ENCODE measurements at places on chromosomes 1 and 21. TPM values are rescaled to one million over a fixed set of nuclear protein-coding genes. Genes with fewer than 3 reads are reported as not detected.

- no peaks in the 10 kb centered on the region for H3K36me3 ChIP-seq
- no peak for DNase-seq
- H3K27ac ChIP-seq: no peak overlapping the region
- H3K4me1 ChIP-seq: no peaks in the 10 kb centered on the region
- peaks cover 88% of the 10 kb centered on the region for H3K27me3 ChIP-seq
These were observed 2.6 kb downstream of the KCNA3 start for GRCh38 chr1:110672001-110672752.

GRCh38 chr1:47797575-47797974 is 199.6 kb downstream of the TRABD2B start:
- no peak overlapping the region for H3K27ac ChIP-seq
- no peak overlapping the region for H3K4me3 ChIP-seq

- no peak overlapping the region for H3K4me3 ChIP-seq
- H3K36me3 ChIP-seq: no peaks in the 10 kb centered on the region
- no peaks in the 10 kb centered on the region for H3K27me3 ChIP-seq
- no peak overlapping the region for H3K27ac ChIP-seq
These were observed 373.4 kb downstream of the LMX1A start for GRCh38 chr1:164983023-164983650.

GRCh38 chr1:201127755-201128455 is 921 bp upstream of the ASCL5 start:
- H3K27me3 ChIP-seq: peaks cover 9% of the 10 kb centered on the region
- no peak overlapping the region for H3K4me3 ChIP-seq
- no peak for DNase-seq
- no peaks in the 10 kb centered on the region for H3K36me3 ChIP-seq
- H3K27ac ChIP-seq: no peak overlapping the region
- no peaks in the 10 kb centered on the region for H3K4me1 ChIP-seq

DNA sequence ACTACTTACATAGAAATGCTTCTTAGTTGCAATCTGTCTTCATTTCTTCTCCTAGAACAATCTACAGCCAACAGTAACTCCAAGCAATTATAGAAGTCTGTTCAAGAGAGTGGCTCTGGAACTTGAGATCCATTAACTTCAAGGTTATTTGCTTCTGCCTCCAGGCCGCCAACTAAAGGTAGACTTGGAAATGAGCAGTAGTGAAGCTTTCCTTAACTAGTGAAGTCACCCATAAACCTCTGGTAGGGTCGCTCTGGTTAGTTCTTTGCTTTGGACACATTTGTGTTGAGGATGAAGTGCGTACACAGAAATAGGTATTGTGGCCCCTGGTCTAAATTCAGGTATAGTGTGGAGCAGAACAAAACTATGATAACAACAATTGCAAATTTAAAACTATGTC is 809.9 kb upstream of the RGS18 start:
- H3K4me3 ChIP-seq: no peak overlapping the region
- DNase-seq: no peak
- no peaks in the 10 kb centered on the region for H3K36me3 ChIP-seq
- H3K4me1 ChIP-seq: no peaks in the 10 kb centered on the region
- no peaks in the 10 kb centered on the region for H3K27me3 ChIP-seq

DNA sequence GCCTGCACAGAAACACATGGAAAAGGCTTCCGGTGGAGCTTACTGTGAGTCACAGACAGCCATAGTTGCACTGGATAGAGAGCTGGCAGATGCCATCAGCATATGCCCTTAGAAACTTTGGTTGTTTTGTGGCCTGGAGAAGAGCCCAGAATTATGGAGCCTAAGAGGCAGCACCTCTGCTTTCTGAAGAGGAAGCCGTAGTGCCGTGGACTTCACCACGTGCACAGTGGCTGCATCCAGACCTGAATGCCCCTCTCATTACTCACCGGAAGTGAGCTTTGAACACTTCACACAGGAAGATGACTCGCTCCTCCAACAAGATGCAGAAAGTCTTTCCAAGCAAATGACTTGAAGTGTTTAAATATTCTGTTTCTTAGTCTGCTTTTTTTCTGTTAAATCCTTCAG is 28.4 kb downstream of the JUN start:
- DNase-seq: peak; percentile 76
- no peaks in the 10 kb centered on the region for H3K36me3 ChIP-seq
- H3K27me3 ChIP-seq: no peaks in the 10 kb centered on the region
- H3K4me1 ChIP-seq: no peaks in the 10 kb centered on the region
- no peak overlapping the region for H3K4me3 ChIP-seq

DNA sequence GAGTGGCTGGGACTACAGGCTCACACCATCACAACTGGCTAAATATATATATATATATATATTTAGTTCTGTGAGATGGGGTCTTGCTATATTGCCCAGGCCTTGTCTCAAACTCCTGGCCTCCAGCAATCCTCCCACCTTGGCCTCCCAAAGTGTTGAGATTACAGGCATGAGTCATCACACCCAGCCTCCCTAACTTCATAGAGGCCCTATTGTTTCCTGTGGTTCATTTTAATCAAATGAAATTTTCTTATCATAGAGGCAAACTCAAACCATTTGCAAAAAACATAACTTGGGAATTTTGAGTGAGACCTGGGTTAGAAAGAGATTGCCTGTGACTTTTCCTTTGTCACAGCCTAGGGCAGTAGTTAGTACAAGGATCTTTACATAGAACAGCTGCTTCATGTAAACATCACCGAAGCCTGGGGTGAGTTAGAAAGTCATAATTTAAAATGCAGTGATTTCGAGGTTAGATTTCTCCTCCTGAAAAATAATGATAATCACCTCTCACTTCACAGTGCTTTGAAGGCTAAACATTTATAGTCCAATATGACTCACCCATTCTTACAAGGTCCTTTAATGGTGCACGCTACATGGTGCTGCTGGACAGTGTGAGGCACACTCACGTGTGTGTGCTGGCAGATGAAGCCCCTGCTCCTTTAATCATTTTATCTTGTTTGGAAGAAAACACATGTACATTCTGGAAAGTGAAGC is 188.9 kb downstream of the RHOU start:
- no peak overlapping the region for H3K4me3 ChIP-seq
- peaks cover 32% of the 10 kb centered on the region for H3K4me1 ChIP-seq
- H3K36me3 ChIP-seq: no peaks in the 10 kb centered on the region
- peak overlapping the region; percentile 34 for H3K27ac ChIP-seq

GRCh38 chr1:98267423-98267822 is 346.6 kb upstream of the DPYD start:
- no peaks in the 10 kb centered on the region for H3K36me3 ChIP-seq
- H3K27me3 ChIP-seq: no peaks in the 10 kb centered on the region
- no peak overlapping the region for H3K27ac ChIP-seq
- no peak overlapping the region for H3K4me3 ChIP-seq
- no peaks in the 10 kb centered on the region for H3K4me1 ChIP-seq

DNA sequence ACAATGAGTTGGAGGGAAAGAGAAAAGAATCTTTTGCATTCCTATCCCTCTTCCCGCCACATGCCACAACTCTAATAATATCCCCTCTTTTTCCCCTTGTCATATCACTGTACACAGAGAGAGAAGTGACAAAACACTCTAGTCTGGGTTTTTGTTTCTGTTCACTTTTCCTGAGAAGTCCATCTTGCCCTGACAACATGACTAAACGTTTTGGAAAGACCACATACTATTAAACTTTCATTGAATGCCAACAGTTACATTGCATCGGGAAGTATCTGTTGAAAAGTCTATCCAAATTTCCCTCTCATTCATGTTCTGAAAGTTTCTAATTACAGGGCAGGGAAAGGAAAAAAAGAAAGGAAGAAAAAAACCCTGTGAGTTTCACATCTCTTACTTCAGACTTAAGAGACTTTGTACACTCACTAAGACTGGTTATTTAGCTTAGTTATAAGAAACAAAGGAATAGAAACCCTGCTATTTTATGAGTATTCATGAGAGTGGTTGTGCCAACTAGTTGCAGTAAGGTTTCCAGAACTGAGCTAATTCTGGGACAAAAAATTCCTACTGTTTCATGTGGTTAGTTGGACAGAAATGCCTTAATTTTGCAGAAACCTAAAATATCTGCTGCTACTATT is 16.9 kb downstream of the PLA2G4A start:
- no peak for DNase-seq
- no peaks in the 10 kb centered on the region for H3K27me3 ChIP-seq
- H3K4me3 ChIP-seq: no peak overlapping the region
- H3K27ac ChIP-seq: no peak overlapping the region

DNA sequence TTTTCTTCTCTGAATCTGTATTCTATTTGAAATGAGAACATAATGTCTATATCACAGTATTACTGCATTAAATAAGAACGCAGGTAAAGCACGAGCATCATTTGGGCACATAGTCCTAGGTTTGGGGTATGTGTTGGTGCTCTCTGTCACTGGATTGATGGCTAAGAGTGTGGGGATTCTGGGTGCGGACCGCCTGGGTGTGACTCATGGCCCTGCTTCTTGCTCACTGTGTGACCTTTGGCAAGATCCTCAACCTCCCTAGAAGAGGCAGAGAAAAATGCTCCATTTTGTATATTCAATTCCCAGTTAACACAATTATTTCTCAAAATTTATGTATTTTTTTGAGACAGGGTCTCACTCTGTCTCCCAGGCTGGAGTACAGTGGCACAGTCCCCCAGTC is 99.7 kb downstream of the LAMC2 start:
- H3K4me1 ChIP-seq: no peaks in the 10 kb centered on the region
- H3K36me3 ChIP-seq: no peaks in the 10 kb centered on the region
- H3K27ac ChIP-seq: no peak overlapping the region
- H3K4me3 ChIP-seq: no peak overlapping the region

DNA sequence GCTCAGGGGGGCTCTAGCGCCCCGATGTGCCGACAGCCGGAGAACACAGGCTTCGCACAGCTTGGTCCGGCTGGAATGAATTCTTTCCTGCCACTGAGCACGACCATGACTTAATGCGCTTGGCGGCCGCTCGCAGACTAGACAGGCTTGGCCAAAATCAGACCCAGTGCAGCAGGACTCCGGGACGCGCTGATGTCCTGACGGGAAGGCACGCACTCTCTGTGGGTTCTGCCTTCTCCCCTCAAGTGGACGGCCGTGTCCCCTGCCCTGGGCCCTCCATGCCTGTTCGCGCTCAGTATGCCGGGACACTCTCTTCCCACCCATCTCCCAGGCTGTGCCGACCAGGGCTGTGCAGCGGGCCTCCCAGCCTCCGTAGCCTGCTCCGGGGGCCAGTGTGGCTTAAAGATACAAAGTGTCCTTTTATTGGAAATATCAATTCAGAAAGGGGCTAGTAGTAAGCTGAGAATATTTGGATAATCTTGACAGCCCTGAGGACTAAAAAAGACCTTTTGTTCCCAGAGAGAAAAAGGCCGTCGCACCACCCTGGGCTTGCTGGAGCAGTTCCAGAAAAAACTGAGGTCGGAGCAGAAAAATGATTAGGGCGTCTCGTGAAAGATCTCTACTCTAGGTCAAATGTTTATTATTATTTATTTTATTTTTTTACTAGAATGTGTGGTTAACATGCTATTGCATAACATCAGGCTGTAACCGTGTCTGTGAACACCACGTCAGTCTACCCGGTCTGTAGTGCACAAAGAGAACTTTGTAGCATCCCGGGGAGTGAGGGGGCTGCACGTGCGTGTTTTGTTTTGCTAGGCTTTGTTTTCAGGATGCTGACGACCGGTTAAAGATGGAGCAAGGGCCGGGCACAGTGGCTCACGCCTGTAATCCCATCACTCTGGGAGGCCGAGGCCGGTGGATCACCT is 88.1 kb upstream of the ARHGEF16 start:
- H3K36me3 ChIP-seq: no peaks in the 10 kb centered on the region
- no peaks in the 10 kb centered on the region for H3K4me1 ChIP-seq
- no peak overlapping the region for H3K4me3 ChIP-seq
- no peaks in the 10 kb centered on the region for H3K27me3 ChIP-seq

DNA sequence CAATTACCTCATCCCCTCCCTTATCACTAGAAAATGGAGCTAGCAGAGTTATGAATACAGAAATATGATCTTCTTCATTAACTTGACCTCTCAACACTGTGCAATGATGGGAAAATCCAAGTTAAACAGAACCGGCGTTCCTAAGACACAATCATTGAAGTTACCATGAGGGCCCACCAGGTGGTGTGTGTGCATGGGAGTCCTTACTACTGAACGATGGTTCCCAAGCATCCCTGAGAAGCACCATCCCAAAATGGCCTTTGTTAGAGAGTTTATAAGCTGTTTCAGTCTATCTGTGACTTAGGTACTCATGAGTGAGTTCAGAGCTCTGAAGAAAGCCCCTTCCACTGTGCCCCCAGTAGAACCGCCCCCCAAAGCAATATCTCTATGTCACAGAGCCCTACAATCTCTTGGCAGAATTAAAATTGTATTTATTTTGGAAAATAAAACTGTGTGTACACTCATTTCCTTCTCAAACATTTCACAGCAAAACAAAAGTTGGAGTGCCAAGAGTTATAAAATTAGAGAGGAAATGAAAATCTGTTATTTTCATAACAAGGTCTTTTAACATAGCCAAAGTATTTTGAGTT is 56.8 kb downstream of the PLD5 start:
- H3K4me1 ChIP-seq: no peaks in the 10 kb centered on the region
- H3K36me3 ChIP-seq: no peaks in the 10 kb centered on the region
- H3K4me3 ChIP-seq: no peak overlapping the region
- no peak overlapping the region for H3K27ac ChIP-seq
- H3K27me3 ChIP-seq: no peaks in the 10 kb centered on the region

- H3K4me3 ChIP-seq: no peak overlapping the region
- no peaks in the 10 kb centered on the region for H3K27me3 ChIP-seq
- no peaks in the 10 kb centered on the region for H3K4me1 ChIP-seq
- H3K27ac ChIP-seq: no peak overlapping the region
These were observed 323.1 kb downstream of the HHIPL2 start for GRCh38 chr1:222224636-222225315.

DNA sequence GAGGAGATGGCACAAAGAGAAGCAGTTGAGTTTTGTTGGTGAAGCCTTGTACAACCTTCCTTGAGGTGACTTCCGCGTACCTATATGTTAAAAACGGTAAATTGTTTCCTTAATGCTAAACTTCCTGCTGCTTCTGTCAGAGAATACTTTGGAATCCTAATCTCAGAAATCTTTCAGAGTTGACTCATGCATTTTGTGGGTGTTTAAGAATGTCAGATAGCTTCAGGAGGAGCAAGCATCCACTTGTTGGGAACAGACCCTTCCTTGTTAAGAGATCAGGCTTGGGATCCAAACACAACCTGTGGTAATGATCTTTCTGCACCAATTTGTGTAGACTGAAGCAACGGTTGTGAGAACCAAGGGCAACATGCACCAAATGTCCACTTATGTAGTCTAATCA is 29.5 kb downstream of the AK4 start:
- H3K27ac ChIP-seq: peak overlapping the region; percentile 41
- no peaks in the 10 kb centered on the region for H3K27me3 ChIP-seq
- no peaks in the 10 kb centered on the region for H3K36me3 ChIP-seq

The RIMKLA gene
- total RNA-seq: 1.1 TPM

The AVPR1B gene
- not detected for total RNA-seq

The AUNIP gene
- 2.4 TPM for total RNA-seq

The SPRR2B gene
- total RNA-seq: not detected

The TAS1R3 gene
- total RNA-seq: not detected

All from hepatocyte (in vitro differentiated cells).